ENCODE measurements at places on chromosomes 2 and 18.

- no peak for DNase-seq
Observed at GRCh38 chr2:14547830-14548229, 84.7 kb upstream of the LRATD1 start.

- no peak for DNase-seq
Observed at GRCh38 chr2:102185347-102185746, 1.5 kb upstream of the IL1RL2 start.

DNA sequence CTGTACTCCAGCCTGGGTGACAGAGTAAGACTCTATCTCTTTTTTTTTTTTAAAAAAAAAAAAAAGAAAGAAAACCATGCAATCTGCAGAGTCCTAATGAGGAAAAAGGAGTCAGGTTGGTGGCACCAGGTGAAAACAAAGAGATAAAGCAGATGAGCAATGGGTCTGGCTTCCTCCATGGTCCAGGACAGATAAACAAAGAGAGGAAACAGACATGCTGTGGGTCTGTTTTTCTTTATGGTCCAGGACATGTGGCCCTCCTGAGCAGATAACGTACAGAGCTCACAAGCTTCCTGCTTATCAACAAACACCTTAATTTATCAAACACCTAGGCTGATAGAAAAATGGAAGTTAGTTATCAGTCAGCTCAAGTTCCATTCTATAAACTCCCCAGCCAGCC, 24.4 kb upstream of the TUBB6 start:
- DNase-seq: no peak

GRCh38 chr18:34707670-34708069, 2.4 kb upstream of the DTNA start:
- DNase-seq: no peak

DNA sequence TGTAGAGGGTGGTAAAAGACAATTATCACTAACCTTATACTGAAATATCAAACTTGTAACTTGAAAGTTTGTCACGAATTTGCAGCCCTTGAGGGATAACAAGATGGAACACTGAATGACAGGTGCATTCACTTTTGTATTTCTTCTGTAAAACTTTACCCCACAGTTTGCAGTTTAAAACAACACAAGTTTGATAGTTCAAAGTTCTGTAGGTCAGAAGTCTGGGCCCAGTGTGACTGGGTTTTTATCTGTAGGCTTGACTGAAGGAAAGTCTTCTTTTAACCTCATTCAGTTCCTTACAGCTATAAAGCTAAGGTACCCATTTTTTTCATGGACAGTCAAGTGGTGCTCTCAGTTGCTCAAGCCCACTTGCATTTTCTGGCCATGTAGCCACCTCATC, 257.1 kb upstream of the NRXN1 start:
- DNase-seq: no peak

Data from stimulated activated CD8-positive, alpha-beta memory T cell treated with anti-CD3 and anti-CD28 coated beads, Interleukin-7, amount 100 ng/mL, for 4 hours (primary cell).